ENCODE measurements at places on chromosomes 4 and X.

- no peak for DNase-seq
These were observed 295.9 kb downstream of the SMARCA1 start for GRCh38 chrX:129227366-129227765.

DNA sequence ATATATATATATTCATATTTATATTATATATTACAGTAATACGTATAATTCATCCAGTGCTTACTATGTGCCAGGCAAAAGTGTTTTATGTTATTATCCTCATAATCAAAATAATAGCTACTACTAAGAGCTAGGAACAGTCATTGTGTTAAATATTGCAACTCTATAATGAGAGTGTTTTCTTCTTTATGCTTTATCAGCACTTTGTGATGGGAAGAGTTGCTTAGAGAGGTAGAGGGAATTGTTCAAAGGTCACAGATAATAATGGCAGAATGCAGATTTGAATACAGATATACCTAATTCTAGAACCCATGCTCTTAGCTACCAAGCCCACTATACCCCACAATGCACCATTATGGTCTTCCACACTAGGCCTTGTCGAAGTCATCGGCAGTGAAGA, 318.8 kb upstream of the PPARGC1A start:
- DNase-seq = no peak

DNA sequence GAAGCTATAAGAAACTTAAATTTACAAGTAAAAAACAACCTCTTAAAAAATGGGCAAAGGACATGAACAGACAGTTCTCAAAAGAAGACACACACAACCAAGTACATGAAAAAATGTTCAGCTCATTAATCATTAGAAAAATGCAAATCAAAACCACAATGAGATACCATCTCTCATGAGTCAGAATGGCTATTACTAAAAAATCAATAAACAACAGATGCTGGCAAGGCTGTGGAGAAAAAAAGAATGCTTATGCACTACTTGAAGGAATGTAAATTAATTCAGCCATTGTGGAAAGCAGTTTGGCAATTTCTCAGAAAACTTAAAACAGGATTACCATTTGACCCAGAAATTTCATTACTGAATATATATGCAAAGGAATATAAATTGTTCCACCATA, 666.3 kb upstream of the GRIA3 start:
- DNase-seq = no peak

DNA sequence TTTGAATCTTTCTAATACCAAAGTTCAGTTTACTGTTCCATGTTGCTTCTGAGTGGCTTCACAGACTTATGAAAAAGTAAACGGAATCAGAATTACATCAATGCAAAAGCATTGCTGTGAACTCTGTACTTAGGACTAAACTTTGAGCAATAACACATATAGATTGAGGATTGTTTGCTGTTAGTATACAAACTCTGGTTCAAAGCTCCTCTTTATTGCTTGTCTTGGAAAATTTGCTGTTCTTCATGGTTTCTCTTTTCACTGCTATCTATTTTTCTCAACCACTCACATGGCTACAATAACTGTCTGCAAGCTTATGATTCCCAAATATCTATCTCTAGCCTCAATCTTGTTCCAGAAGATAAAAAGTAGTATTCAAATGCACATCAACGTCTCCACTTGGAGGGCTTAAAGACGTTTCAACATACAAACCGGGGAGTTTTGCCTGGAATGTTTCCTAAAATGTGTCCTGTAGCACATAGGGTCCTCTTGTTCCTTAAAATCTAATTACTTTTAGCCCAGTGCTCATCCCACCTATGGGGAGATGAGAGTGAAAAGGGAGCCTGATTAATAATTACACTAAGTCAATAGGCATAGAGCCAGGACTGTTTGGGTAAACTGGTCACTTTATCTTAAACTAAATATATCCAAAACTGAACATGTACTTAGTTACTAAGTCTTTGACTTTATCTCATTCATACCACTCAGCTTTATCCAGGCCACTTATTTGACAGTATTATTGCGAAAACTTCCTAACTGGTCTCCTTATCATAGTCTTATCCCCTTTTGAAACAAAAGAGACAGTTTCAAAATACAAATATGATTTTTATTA, 3.6 kb upstream of the AFP start:
- DNase-seq = no peak

DNA sequence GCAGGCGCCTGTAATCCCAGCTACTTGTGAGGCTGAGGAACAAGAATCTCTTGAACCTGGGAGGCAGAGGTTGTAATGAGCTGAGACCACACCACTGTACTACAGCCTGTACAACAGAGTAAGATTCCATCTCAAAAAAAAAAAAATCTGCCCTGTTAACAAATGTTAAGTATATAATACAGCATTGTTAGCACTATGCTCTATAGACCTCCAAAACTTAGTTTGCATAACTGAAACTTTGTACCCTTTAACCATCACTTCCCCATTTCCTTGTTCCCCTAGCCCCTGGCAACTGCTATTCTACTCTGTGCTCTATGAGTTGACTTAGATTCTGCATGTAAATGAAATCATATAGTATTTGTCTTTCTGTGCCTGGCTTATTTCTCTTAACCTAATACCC, 76.7 kb downstream of the TAB3 start:
- DNase-seq = no peak

DNA sequence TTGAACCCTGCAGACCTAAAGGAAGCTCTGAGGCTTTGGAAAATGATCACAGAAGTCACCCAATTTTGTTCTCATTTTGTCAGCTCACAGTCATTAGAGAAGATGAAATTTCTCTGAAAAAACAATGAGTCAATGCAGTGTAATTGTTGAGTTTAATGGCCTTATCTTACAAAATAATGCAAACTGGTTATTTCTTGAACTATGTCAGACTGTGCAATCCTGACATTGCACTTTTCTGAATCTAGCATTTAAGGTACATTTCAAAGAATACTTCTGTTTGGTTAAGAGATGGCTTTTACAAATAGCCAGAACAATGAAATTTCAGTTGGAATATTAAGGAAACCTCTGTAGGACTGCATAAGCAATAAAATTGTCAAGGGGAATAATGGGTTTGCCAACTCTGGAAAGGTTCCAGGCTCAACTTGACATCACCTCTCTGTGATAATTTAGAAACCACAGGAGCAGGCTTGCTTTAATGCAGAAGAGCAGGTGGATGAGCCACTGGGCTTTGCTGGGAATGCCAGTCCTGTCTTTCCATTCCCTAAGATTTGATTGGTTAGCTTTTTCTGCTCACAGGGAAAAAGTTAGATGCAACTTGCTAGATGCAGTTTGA, 222.8 kb downstream of the FRMPD4 start:
- no peak for DNase-seq

GRCh38 chrX:38154340-38154739, 66.3 kb downstream of the SRPX start:
- DNase-seq = no peak

- DNase-seq = no peak
These were observed 66.0 kb downstream of the FBXO8 start for GRCh38 chr4:174217273-174218126.

DNA sequence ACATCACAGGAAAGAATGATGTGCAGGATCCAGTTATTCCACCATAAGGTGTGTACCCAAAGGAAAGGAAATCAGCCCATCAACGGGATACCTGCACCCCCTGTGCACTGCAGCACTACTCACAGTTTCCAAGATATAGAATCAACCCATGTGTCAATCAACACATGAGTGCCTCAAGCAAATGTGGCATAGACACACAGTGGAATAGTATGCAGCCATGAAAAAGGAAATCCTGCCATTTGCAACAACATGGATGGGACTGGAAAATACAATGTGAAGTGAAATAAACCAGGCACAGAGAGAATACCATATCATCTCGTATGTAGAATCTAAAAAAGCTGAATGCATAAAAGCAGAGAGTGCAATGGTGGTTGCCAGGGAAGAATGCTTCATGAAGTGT, 53.3 kb downstream of the DHRSX start:
- no peak for DNase-seq

DNA sequence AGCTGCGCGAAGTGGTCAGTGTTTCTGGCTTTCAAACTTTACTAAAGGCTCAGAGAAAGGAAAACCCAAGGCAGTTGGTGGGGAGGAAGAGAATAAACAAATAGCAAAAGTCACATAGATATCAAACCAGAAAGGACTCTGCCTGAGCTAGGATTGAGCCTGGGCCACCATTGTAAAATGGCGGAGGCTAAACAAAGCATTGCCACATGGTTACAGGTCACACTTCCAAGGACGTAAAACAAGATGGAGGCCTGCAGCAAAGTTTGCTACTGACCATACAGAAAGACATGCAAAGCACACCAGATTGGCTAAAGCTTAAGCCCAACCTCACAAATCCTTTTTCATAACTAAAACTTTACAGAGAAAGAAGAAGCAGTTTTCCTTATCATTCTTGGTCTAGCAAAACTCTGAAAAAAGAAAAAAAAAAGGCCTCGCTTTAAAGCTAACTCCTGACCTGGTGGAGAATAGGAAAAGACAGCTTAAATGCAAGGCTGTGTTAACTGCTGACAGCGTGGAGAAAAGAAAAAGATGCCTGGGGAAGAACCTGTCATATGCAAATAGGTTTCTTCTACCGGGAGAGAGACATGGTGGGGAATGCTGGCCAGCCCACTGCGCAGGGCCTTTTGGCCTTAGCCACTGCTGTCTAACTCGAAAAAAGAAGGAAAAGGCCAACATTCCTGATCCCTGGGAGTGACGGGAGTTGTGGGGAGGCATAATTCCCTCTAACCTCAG, 81.8 kb upstream of the SMARCA5 start:
- no peak for DNase-seq

DNA sequence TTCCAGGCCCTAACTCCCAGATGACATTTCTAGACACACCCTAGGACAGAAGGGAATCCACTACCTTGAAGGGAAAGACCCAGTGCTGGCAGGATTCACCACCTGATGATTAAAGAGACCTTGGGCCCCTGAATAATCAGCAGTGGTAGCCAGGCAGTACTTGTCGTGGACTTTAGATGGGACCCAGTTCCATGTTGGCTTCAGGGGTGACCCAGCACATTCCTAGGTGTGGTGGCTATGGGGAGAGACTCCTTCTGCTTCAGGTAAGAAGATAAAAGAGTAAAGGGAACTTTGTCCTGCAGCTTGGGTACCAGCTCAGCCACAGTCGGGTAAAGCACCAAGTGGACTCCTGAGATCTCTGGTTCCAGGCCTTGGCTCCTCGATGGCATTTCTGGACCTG, 131.8 kb upstream of the S100G start:
- no peak for DNase-seq

DNA sequence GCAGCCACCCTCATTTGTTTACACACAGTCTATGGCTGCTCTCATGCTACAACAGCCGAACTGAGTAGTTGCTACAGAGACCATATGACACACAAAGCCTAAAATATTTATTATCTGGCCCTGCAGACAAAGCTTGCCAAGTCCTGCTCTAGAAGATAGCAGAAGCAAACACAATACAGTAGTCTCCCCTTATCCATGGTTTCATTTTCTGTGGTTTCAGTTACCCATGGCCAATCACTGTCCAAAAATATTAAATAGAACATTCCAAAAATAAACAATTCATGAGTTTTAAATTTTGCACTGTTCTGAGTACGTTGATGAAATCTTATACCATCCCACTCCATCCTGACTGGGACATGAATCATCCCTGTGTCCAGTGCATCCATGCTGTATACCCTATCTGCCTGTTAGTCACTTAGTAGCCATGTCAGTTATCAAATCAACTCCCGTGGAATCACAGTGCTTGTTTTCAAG, 40.2 kb upstream of the ZNF81 start:
- DNase-seq = no peak

GRCh38 chrX:55648434-55648833, 25.2 kb downstream of the FOXR2 start:
- no peak for DNase-seq

- DNase-seq = peak; percentile 9
These were observed 10.2 kb downstream of the HNRNPH2 start for GRCh38 chrX:101417981-101418841.

- no peak for DNase-seq
These were observed 44.1 kb downstream of the TMEM164 start for GRCh38 chrX:110046971-110047370.

DNA sequence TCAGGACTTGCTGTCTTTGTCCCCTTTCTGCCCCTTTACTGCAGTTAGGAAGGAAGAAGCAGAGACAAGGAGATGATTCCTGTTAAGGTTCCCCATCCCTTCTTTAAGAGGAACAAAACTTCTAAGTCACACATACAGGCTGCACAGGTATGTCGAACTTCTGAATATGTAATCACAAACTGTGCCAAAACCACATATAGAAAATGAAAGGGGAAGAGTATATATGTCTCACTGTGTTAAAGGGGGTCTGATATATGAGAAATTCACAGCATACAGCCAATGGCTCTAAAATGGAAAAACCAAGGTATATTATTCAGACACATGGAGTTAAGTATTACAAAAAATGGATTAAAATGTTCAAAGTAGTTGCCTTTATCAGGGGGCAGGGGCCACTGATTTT, 11.7 kb downstream of the CFAP97 start:
- DNase-seq = no peak

GRCh38 chrX:24870143-24870542, 145.6 kb downstream of the ARX start:
- no peak for DNase-seq

GRCh38 chr4:122788935-122789334, 37.7 kb upstream of the FGF2 start:
- DNase-seq = no peak

DNA sequence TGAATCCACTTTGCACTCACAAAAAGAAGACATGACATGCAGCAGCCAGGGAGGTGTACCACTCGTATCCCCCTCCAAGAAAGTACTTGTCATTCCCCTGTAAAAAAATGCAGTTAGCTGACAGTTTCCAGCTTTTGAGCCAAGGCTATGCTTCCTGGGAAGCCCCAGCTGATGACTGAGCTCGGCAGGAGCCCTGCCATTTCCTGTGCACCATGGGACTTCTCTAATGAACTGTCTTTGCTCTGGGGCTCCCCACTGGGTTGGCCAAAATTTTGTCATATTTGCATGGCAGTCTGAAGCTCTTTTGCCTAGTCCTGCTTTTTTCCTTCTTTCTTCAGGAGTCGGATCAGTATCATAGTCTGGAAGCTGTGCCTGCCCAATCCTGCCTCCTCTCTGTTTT, 104.5 kb upstream of the MAOA start:
- DNase-seq = no peak

GRCh38 chr4:86608757-86609375, 14.8 kb downstream of the PTPN13 start:
- no peak for DNase-seq

DNA sequence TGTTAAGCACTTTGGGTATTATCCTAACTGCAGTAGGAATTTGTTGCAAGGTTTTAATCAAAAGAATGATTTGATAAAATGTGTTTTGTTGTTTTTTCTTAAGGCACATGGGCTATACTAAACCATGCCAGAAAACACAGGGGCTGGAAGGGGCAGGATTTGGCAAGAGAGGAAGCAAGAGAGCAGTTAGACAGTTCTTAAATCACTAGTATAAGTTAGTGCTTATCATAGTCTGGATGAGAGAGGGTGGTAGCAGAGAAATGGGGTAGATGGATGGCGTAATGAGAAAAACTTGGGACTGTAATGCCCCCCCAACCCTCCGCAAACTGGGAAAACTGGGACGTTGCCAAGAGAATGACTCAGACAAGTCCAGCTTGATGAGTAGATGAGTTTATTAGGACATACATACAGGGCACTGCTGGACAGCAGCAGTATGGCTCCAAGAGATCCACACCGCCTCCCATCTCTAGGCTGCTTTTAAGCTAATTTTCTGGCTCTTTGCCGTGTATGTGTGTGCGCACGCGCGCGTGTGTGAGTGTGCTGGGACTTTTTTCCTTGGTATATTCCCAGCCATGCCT, 151.5 kb downstream of the PDLIM5 start:
- DNase-seq = no peak

GRCh38 chr4:87529187-87529586, at the start of gene SPARCL1:
Gene SPARCL1 (minus strand): TSS chr4:87529376. CDS start chr4:87499574, 29,802 bp downstream.
- no peak for DNase-seq

- DNase-seq = no peak
These were observed 24.1 kb downstream of the CCDC149 start for GRCh38 chr4:24888475-24889344.

- no peak for DNase-seq
These were observed 290.5 kb upstream of the EPHA5 start for GRCh38 chr4:65960751-65961150.

Measured in T-helper 22 cell (primary cell).